ENCODE measurements at places on chromosomes 6 and 20.
A peak's percentile ranks its signal among the peaks of the same experiment; 100 is the strongest.

DNA sequence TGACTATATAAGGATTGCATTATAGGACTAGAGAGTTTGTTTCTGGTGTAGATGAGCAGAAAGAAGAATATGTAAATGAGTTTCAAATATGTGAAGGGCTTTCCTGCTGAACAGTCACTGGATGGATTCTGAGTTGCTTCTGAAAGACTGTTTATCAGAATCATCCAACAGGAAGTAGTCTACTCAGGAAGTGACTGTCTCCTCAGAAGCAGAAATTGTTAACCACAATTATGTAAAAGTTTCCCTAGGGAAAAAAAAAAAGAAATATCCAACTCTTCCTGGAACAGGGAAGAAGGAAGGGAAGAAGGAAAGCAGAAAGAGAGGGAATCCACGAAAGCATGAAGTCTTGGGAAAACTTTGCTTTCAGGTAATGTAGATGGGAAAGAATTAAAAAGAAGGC, 138.9 kb downstream of the TENT5A start:
- DNase-seq, result peak; percentile 24

DNA sequence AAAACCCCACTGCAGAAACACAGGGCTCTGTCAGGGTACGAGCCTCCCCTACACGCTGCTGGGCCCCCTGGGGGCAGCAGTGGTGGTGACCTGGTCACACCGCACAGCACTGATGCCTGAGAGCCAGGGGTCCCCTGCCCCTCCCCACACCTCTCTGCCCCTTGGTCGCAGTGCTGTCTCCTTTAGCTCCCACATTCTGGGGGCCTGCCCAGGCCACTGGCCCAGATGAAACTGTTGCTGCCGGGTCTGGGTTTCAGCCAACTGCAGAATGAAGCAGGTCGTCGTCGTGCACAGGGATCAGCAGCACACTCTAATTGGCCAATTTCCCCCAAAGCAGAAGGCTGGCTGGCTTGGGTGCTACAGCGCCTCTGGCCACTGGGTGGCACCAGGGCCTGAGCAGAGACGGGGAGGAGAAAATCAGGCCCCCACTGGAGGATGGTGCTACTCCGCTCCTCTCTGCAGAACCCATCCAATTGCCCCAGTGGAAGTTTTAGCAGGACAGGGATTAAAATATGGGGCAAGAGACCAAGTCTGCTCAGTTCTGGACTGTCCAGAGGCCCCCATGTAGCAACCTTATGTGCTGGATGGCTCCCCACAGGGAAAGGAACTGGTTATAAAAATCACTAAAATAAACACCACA, 26.1 kb downstream of the DIDO1 start:
- peak; percentile 83 for DNase-seq

- no peak for DNase-seq
Measured at GRCh38 chr6:135222623-135223022, 41.5 kb downstream of the MYB start.

DNA sequence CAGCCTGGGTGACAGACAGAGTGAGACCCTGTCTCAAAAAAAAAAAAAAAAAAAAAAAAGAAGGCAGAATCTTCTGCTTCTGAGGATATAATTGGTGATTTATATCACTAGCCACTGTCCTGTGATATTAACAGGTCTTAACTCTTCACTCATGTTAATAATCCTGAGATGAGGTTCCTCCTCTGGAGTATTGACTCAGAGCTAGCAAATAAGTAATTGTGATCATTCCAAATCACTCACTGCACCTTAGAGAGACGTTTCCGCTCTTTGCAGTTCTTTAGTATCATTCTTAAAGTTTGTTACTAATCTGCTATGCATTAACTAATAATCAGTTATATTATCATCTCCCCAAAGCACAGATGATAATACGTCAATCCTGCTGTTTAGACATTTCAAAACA, 41.6 kb upstream of the NOX3 start:
- no peak for DNase-seq

GRCh38 chr6:144920391-144920961, 635.3 kb downstream of the UTRN start:
- no peak for DNase-seq

GRCh38 chr20:54680872-54681619, 205.7 kb downstream of the DOK5 start:
- DNase-seq, result peak; percentile 80

DNA sequence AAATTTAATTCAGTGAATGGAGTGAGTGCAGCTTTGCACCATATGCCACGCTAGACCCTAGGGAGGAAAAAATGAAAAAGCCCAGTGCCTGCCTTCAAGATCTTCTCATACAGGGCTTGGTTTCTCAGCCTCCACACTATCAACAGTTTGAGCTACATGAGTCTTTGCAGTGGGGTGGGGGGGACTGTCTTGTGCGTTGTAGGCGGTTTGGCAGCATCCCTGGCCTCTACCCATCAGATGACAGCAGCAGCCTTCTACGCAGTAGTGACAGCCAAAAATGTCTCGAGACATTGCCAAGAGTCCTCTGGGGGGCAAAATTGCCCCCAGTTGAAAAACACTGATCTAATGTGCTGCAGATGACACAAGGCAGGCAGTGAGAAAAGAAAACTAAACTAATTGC, 6.2 kb downstream of the CDH22 start:
- DNase-seq, result no peak

GRCh38 chr20:63911176-63911575, 16.2 kb downstream of the DNAJC5 start:
- no peak for DNase-seq

GRCh38 chr6:108502832-108503231, 57.9 kb upstream of the FOXO3 start:
- no peak for DNase-seq

DNA sequence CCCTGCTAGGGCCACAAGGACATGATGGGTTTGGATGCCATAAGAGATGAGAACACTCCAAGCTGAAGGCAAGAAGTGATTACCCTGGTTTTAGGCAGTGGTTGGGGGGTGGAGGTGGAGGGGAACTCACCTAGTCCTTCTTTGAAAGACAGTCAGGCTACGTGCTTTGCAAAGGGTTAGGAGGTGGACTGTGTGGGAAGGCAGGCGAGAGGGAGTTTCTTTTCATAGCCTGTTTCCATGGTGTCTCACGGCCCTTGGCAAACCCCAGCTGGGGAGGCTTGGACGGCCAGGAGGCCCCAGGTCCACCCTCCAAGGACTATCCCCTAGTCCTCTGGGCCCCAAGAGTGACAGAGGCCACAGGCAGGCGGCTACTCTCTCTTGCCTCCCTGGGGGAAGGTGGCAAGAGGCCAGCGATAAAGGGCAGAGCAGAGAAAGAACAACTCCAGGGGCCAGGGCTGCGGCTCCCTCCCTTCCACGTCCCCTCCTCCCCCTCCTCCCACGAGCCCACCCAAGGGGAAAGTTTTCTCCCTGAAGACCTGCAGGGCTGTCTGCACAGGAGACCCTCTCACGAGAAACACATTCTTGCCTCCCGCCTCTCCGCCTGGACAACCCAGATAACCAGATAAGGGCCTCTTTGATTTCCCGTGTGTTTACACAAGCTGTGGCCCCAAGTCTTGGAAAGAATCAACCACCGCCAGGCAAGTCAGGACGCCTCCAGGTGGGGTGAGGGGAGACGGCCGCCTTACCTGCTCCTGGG, 74.4 kb downstream of the NOL4L start:
- DNase-seq, result no peak

All from adipocyte (in vitro differentiated cells).